HT-29 (cell line): ENCODE measurements at places on chromosomes 3 and 15. TPM values are rescaled to one million over a fixed set of nuclear protein-coding genes. Genes with fewer than 3 reads are reported as not detected.

The DPPA2 gene
- not detected in 2 replicates for total RNA-seq

The NANOGP8 gene
- total RNA-seq = not detected in 2 replicates

The ZNF620 gene
- 2.1 and 2.8 TPM in 2 replicates for total RNA-seq

The WDR82 gene
- 16.4 and 18.9 TPM in 2 replicates for total RNA-seq

The CHRM5 gene
- not detected in 2 replicates for total RNA-seq

The UPK1B gene
- total RNA-seq = not detected in 2 replicates

The NME9 gene
- total RNA-seq = 0.21 TPM in 1 of 2 replicates, not detected in the other

The CCR9 gene
- not detected in 2 replicates for total RNA-seq

The CCR8 gene
- not detected in 2 replicates for total RNA-seq

The RBP2 gene
- total RNA-seq = not detected in 2 replicates

The GOLGA6A gene
- not detected in 2 replicates for total RNA-seq

The CADM2 gene
- not detected in 2 replicates for total RNA-seq

The KCNAB1 gene
- total RNA-seq = not detected in 2 replicates

The C3orf85 gene
- total RNA-seq = 0.46 TPM in 1 of 2 replicates, not detected in the other

The EOMES gene
- total RNA-seq = not detected in 2 replicates

The ALS2CL gene
- total RNA-seq = 13.2 and 14.9 TPM in 2 replicates

The MDFIC2 gene
- not detected in 2 replicates for total RNA-seq

The RTP3 gene
- not detected in 2 replicates for total RNA-seq

The ZBTB38 gene
- total RNA-seq = 22.9 and 23.1 TPM in 2 replicates

The TXNRD3 gene
- total RNA-seq = 3.2 and 4.5 TPM in 2 replicates
